ENCODE measurements at places on chromosomes 5 and 9. TPM values are rescaled to one million over a fixed set of nuclear protein-coding genes. Genes with fewer than 3 reads are reported as not detected.

Gene GRM6
- total RNA-seq, result not detected

Gene OTP
- total RNA-seq, result not detected

Gene ANKRD34B
- not detected for total RNA-seq

Gene TGFBI
- 671 TPM for total RNA-seq

Gene ASPN
- total RNA-seq, result 2.1 TPM

Gene SLC6A18
- not detected for total RNA-seq

Gene CDKN2AIPNL
- total RNA-seq, result 32.3 TPM

Gene TOR4A
- total RNA-seq, result 58.7 TPM

Gene NMUR2
- not detected for total RNA-seq

Gene IDNK
- total RNA-seq, result 7.8 TPM

Gene FBLL1
- total RNA-seq, result not detected

Gene CRHBP
- total RNA-seq, result not detected

Gene IFNA21
- not detected for total RNA-seq

Gene S1PR3
- total RNA-seq, result 75.8 TPM

Gene PDGFRB
- 149 TPM for total RNA-seq

Gene CEL
- under 0.01 TPM for total RNA-seq

Gene SEMA5A
- 5.8 TPM for total RNA-seq

Gene SLC25A48
- total RNA-seq, result not detected

Gene ESM1
- 6.6 TPM for total RNA-seq

Gene ABCA1
- total RNA-seq, result 6.1 TPM

Gene NDUFA8
- 64.3 TPM for total RNA-seq

Gene NOXA1
- 0.18 TPM for total RNA-seq

Gene GABRB2
- not detected for total RNA-seq

Gene GFPT2
- total RNA-seq, result 101 TPM

Gene C9orf152
- total RNA-seq, result not detected

Gene SCGB3A1
- not detected for total RNA-seq

Gene CKMT2
- 0.29 TPM for total RNA-seq

Gene MPDZ
- total RNA-seq, result 21.3 TPM

Gene ADAMTS6
- 28.2 TPM for total RNA-seq

Gene RORB
- total RNA-seq, result 8.0 TPM

Gene FCN2
- not detected for total RNA-seq

Gene LHX3
- not detected for total RNA-seq

Gene PCDHA7
- not detected for total RNA-seq

Gene CD72
- total RNA-seq, result 0.35 TPM

Gene TAF11L5
- total RNA-seq, result not detected

Gene ROPN1L
- total RNA-seq, result 1.8 TPM

Gene DBH
- not detected for total RNA-seq

Gene TRIM36
- 1.2 TPM for total RNA-seq

Gene CTNND2
- total RNA-seq, result not detected

Gene LIFR
- total RNA-seq, result 20.5 TPM

Gene IFNB1
- total RNA-seq, result not detected

Gene SLC36A3
- total RNA-seq, result not detected

Gene RLN1
- total RNA-seq, result not detected

Gene PAEP
- total RNA-seq, result not detected

Gene ADAMTSL2
- total RNA-seq, result not detected

Gene GARNL3
- not detected for total RNA-seq

Gene FAM169A
- 1.1 TPM for total RNA-seq

Gene NR5A1
- total RNA-seq, result not detected

Gene CMYA5
- total RNA-seq, result 0.89 TPM

Gene CACFD1
- total RNA-seq, result 6.9 TPM

Gene MEGF10
- total RNA-seq, result not detected

Measured in myometrial cell (primary cell).